ENCODE measurements at places on chromosomes 1 and 21.
A peak's percentile ranks its signal among the peaks of the same experiment; 100 is the strongest.

GRCh38 chr1:246476771-246477170 is 30.3 kb downstream of the SMYD3 start:
- DNase-seq, result no peak

- DNase-seq, result no peak
Measured at GRCh38 chr1:1165485-1165884, 8.2 kb upstream of the TTLL10 start.

GRCh38 chr1:22806584-22806983 is 95.9 kb downstream of the EPHB2 start:
- no peak for DNase-seq

GRCh38 chr1:65421351-65422025 is 1.0 kb downstream of the LEPR start:
- DNase-seq, result no peak

- DNase-seq, result no peak
Measured at GRCh38 chr1:231016966-231017365, 23.1 kb downstream of the FAM89A start.

DNA sequence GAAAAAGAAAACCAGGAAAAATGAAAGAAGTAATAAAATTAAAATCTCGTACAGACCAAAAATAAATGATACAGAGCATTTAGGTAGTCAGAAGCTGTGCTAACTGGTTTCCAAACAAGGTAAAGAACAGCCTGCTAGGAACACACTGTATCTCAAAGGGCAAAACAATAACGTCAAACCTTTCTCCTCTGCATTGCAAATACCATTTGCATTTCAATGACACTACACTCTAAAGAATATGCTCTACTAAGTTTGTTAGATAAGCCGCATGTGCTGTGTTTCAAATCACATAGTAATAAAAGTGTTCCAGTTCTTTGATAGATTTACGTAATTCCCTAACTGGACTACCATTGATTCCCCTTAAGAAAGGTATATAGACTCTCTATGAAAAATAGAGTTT is 648.8 kb downstream of the PLA2G4A start:
- DNase-seq, result no peak

DNA sequence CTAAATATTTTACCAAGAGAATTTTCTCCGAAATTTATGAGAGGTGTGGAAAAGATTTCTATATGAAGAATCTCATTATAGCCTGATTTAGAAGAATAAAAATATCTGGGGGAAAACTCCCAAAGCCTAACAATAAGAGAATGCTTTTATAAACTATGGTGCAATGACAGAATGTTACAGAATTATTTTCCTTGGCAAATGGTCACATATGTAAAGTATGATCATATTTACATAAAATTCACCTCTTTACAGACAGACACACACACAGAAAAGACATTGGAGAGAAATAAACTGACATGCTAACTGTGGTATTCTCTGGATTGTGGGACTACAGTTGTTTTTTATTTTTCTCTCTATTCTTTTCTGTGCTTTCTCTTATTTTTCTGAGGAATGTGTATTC is 226.3 kb upstream of the USP24 start:
- no peak for DNase-seq

DNA sequence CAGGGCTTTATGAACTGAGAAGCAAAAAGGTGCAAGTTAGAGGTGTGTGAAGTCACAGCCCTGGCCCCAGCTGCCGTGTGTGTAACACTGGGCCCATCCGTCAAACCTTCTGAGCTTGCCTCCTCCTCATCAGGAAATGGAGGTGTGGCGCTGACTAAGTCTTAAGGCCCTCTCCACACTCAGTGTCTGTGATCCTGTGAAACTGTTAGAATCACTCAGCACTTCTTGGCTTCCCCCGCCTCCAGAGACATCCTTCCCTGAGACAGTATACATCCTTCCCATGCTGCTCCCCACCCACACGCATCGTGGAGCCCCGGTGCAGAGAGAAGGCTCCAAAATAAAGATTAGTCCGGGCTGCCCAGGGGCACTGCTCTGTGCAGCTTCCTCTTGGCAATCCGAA is 33.3 kb downstream of the LRP8 start:
- no peak for DNase-seq

DNA sequence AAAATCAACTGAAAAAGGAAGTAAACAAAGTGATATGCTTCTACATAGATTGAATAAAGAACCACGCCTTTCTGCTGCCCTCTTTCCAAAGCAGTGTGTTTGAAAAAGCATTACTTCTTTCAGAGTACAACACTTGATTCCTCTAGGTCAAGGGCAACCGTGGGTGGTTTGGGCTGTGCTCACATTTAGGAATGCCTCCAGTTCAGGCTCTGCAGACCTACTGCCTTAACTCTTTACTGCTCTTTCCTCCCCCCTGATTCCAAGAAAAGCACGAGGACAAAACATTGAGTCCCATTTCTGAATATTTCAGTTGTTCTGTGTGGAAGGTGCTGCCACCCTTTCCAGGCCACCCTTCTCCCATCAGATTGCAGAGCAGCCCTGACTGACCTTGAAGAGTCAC is 45.2 kb downstream of the ADAMTS1 start:
- no peak for DNase-seq

- DNase-seq, result no peak
Measured at GRCh38 chr1:44359234-44359935, 4.3 kb upstream of the ERI3 start.

DNA sequence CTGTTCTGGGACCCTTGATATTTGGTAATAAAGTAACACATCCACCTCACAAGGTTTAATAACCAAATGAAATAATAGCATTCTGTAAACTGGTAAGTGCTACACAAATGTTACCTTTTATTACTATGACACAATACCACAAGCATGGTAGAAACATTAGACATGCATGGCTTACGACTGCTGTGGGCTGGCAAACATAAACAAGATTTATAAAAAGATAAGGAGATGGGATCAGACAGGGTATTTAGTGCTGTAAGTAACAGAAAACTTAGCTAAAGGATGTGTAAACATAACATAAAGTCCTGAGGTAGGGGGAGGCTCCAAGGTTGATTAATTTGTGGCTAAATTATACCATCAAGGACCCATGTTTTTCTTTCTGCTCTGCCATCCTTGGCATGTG is 212.6 kb downstream of the BARHL2 start:
- no peak for DNase-seq

DNA sequence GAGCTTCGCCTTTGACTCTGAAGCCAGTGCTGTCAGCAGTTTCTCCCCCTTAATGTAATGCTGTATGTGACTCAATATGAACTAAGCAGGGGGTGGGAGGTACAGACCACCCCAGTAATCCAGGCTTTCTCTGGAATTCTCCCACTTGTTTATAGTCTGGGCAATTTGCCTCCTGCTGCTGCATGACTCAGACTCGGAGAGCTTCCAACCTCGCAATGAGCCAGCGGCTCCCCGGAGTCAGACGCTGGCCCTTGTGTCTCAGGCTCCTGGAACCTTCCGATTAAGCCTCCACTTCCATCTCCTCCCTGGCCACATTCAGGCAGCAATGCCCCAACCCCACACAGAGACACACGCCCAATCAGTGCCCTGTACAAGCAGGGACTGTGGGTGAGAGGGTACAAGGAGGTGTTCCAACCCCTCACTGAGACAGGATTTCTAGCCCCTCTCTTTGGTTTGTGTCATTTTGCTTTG is 471.7 kb upstream of the VAMP3 start:
- peak; percentile 75 for DNase-seq

DNA sequence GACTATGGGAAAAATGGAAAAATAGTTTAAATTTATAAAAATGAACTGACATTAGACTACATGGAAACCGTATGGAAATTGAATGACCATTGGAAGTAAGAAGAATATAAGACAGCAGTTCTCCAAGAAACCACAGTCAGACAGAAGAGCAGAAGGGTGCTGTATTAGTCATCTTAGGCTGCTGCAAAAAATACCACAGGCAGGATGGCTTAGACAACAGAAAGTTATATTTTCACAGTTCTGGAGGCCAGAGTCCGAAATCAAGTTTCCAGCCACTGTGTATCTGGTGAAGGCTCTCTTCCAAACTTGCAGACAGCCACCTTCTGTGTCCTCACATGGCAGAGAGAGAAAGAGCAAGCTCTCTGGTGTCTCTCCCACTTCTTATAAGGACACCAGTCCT is 175.2 kb downstream of the DSCAM start:
- DNase-seq, result no peak

GRCh38 chr1:5996641-5997270 is 4.5 kb upstream of the NPHP4 start:
- DNase-seq, result peak; percentile 3

GRCh38 chr1:45348966-45349677 is 8.9 kb upstream of the MUTYH start:
- DNase-seq, result no peak

- DNase-seq, result peak; percentile 56
Measured at GRCh38 chr1:93625582-93626327, 55.9 kb downstream of the BCAR3 start.

- no peak for DNase-seq
Measured at GRCh38 chr1:25936947-25937346, 30.7 kb upstream of the STMN1 start.

DNA sequence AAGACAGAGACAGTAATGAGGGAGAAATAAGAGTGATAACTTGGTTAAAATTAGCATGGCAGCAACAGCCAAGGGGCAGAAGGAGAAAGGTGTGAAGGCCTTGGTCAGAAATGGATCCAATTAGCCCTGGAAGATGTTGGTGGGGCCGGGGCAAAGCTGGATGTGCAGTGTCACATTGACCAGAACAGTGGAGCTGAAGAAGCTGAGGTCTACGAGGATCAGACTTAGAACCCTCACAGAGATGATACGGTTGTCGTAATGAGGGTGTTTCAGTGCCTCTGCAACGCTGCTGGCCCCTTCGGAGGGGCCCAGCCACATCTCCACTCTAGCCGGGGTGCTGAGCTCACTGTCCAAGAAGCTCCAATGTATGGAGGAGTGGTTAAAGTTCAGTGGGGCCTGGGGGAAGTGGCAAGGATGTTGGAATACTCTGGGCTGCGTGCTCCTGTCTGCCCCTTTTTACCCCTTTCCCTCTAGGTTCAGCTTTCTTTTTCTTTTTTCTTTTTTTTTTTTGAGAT is 14.2 kb downstream of the SH2D2A start:
- DNase-seq, result no peak

DNA sequence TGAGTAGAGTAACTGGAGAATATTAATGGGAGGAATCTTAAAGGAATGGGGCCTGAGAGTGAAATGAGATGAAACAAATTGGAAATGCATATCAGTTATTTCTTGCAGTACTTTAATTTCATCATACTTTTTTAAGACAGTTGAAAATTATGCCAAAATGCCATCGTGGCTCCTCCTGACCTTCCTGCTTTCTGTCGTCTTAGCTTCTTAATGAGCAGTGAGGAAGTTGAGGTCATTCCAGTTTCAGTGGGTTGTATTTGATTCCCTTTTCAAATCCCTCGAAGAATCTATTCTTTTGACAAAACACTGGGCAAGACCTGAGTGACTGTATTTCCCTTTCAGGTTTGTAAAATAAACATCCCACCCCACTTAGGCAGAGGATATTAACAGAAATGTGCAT is 134.9 kb upstream of the MAP1LC3C start:
- DNase-seq, result no peak

DNA sequence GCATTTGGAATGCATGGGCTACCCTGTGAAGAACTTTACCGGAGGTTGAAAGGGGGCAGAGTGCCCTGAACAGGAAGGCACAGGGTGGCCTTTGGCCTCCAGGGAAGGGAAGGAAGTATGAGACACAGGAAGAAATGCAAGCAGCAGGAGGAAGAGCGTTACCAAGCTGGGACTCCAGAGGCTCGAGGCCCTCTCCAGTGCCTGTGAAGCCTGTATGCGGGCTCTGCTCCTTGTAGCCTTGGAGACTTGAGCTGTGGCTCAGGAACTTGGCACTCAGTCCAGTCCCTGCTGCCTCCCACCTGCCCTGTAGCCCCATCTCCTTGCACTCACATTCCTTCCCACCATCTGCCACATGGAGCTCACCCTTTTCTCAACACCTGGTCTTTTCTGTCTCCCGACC is 33.5 kb upstream of the RNF19B start:
- DNase-seq, result no peak

GRCh38 chr1:209455145-209455544 is 128.4 kb upstream of the CAMK1G start:
- DNase-seq, result no peak

DNA sequence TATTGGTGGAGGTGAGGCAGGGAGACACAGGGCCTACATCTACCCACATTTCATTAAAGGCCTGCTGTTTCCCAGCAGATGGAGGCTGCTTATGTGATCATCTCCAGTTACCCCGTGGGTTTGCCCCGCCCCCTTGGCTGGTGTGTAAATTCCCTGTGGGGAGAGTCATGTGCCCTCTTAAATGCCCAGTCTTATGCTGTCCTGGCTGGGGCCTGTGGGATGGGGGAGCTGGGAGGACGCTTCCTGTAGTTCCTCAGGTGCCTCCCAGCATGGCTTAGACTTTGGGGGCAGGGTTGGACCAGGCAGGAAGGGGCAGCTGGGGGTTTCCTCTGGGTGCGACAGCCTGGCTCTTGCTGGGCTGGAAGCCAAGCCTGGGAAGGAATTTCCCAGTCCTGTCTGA is 15.5 kb upstream of the CITED4 start:
- peak; percentile 64 for DNase-seq

GRCh38 chr1:63230722-63231121 is 91.6 kb upstream of the FOXD3 start:
- DNase-seq, result no peak

DNA sequence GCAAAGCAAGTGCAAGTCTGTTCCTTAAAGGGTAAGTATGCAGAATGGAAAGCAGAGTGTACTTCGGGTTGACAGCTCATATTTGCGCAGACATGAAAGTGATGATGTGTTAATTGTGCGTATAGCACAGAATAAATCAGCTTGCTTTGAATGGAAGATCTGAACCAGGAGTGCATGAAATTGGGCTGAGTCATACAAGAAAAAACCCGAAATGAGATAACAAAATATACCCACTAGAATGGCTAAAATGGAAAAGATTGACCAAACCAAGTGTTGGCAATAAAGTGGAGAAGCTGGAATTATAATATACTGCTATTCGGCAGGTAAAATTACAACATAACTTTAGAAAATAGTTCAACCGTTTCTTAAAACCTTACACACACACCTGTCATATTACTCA is 28.5 kb downstream of the CR1L start:
- no peak for DNase-seq

DNA sequence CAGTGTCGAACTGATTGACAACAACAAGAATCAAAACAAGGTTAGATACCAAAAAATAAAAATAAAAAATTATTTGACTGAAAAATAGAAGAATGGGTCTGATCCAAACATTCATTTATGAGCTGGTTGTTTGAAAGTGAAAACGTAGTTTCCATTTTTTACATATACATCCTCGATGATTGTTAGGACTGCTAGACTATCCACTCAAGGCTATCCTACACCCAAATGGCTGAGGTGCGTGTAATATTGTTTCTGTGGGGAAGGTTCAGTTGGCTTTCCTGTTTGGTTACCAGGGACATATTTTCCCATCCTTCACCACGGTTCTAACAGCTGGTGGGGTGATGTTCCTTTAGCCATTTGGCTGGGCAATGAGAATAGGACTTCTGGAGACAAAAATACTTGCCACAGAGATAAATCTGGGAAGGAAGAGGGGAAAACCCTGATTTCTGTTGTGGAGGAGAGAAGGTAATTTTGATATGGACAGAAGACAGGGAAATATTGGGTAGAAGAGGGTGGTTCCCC is 66.3 kb downstream of the MAP3K7CL start:
- DNase-seq, result no peak

GRCh38 chr21:42304556-42305454 is 10.4 kb downstream of the TFF3 start:
- peak; percentile 39 for DNase-seq

GRCh38 chr1:145988773-145989172 is 7.6 kb downstream of the TXNIP start:
- DNase-seq, result no peak
